ENCODE measurements at places on chromosomes 5 and 9.

- DNase-seq, result no peak
These were observed 30.0 kb upstream of the GRIA1 start for GRCh38 chr5:153460421-153460820.

GRCh38 chr9:134214766-134215419 lies 50.5 kb upstream of the RNU6ATAC start:
- DNase-seq, result no peak

GRCh38 chr5:174971210-174971609 lies 246.8 kb downstream of the MSX2 start:
- no peak for DNase-seq

DNA sequence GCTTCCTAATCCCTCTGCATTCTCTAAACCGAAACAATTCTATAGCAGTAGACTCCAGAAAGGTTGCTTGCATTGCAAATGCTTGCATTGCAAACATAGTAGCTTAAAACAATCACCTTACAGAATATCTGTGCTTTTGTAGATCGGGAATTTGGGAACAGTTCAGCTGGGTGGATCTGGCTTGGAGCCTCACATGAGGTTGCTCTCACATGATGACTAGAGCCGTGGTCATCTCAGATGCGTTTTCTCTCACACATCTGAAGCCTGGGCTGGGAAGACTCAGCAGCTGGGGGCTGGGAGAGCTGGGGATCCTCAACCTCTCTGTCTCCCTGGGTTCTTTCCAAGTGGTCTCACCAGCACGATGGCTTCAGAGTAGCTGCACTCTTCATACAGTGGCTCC lies 127.8 kb downstream of the MSX2 start:
- DNase-seq, result no peak

GRCh38 chr9:74304598-74304997 lies 192.5 kb upstream of the RORB start:
- no peak for DNase-seq
